Left renal cortex interstitium (tissue), 4 donors: ENCODE measurements at places on chromosomes 7 and 10.

GRCh38 chr10:70649526-70649925 lies 22.8 kb upstream of the ADAMTS14 start:
- no peak for DNase-seq

- DNase-seq = no peak
Measured at GRCh38 chr7:76338298-76339084, 20.3 kb downstream of the YWHAG start.

DNA sequence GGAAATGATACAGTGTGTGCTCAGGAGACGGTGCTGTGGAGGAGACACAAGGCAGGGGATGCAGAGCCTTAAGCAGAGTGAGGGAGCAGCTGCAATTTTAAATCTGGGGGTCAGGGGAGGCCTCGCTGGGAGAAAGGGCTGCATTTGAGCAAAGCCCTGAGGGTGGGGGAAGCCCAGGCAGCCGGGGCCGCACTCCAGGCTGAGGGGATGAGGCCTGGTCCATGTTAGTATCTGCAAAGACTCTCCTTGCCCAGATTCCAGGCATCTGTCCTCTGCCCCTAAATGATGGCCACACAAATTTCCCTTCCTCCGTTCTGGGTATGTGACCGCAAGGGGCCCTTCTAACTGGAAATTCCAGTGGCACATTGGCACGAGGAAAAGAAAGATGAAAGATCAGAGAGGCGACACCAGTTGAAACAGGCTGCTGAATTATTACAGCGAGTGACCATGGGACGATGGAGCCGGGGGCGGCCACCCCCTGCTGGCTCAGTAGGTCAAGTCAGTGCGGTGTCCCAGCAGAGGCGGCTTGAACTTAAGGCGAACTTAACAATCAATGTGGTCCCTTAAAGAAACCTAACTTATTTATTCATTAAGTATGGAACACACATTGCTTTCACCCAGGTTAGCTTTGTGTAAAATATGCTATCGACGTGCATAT lies 62.3 kb upstream of the KAT6B start:
- no peak for DNase-seq

GRCh38 chr7:24729365-24730017 lies 27.8 kb downstream of the GSDME start:
- DNase-seq = no peak
